ENCODE measurements at places on chromosomes 7 and 10. TPM values are rescaled to one million over a fixed set of nuclear protein-coding genes. Genes with fewer than 3 reads are reported as not detected.

TRIL gene
- total RNA-seq: 0.72 TPM

CYP2C8 gene
- not detected for total RNA-seq

NIPSNAP2 gene
- 46.2 TPM for total RNA-seq

GIMAP4 gene
- total RNA-seq: 1.8 TPM

SPAM1 gene
- total RNA-seq: not detected

PRLHR gene
- not detected for total RNA-seq

CYP2C19 gene
- total RNA-seq: not detected

PPIF gene
- total RNA-seq: 44.6 TPM

CTTNBP2 gene
- not detected for total RNA-seq

AKR1D1 gene
- total RNA-seq: not detected

ANKRD30A gene
- not detected for total RNA-seq

NYAP1 gene
- total RNA-seq: 7.0 TPM

STK31 gene
- total RNA-seq: not detected

STRIP2 gene
- 4.2 TPM for total RNA-seq

TMEM139 gene
- not detected for total RNA-seq

ANKRD61 gene
- total RNA-seq: not detected

ENTPD1 gene
- total RNA-seq: 6.5 TPM

ATRNL1 gene
- under 0.01 TPM for total RNA-seq

TFR2 gene
- 4.5 TPM for total RNA-seq

HECW1 gene
- total RNA-seq: not detected

GAD2 gene
- not detected for total RNA-seq

CLIP2 gene
- 28.9 TPM for total RNA-seq

HABP2 gene
- total RNA-seq: not detected

PDLIM1 gene
- total RNA-seq: 82.3 TPM

CAV1 gene
- 261 TPM for total RNA-seq

TSPAN15 gene
- total RNA-seq: 6.0 TPM

NEUROG3 gene
- total RNA-seq: not detected

SMO gene
- 16.6 TPM for total RNA-seq

SUN3 gene
- not detected for total RNA-seq

ADAMTS14 gene
- total RNA-seq: 1.3 TPM

BMPER gene
- 23.5 TPM for total RNA-seq

RAB11FIP2 gene
- 8.1 TPM for total RNA-seq

MAT1A gene
- total RNA-seq: not detected

PIP gene
- 0.32 TPM for total RNA-seq

CAPZA2 gene
- total RNA-seq: 123 TPM

GPNMB gene
- 17.7 TPM for total RNA-seq

C10orf105 gene
- not detected for total RNA-seq

PRSS37 gene
- not detected for total RNA-seq

CRYGN gene
- not detected for total RNA-seq

DKK1 gene
- total RNA-seq: 229 TPM

WDR37 gene
- total RNA-seq: 7.0 TPM

RBP3 gene
- not detected for total RNA-seq

NODAL gene
- not detected for total RNA-seq

RAB19 gene
- total RNA-seq: not detected

LIPN gene
- not detected for total RNA-seq

NUDT13 gene
- 0.16 TPM for total RNA-seq
